ENCODE measurements at places on chromosomes 13 and 19. TPM values are rescaled to one million over a fixed set of nuclear protein-coding genes. Genes with fewer than 3 reads are reported as not detected.
A peak's percentile ranks its signal among the peaks of the same experiment; 100 is the strongest.

DNA sequence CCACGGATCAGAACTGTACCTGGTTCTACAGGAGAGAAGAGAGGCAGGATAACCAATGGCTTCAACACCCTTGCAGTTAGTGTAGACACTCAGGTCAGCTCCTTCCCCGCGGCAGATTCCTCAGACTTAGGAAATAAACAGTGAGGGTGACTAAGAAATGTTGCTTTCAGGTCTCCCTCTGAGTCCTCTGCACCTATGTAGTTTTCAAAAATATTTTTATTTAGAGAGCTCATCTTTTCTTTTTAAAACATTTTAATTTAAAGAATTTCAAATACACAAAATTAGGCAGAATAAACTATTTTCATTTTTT lies 195.2 kb downstream of the KLF12 start:
- no peak for DNase-seq

GRCh38 chr13:101795460-101795859 lies 343.0 kb downstream of the ITGBL1 start:
- no peak for DNase-seq

- no peak for DNase-seq
Observed at GRCh38 chr19:30227661-30228112, 144.5 kb upstream of the ZNF536 start.

DNA sequence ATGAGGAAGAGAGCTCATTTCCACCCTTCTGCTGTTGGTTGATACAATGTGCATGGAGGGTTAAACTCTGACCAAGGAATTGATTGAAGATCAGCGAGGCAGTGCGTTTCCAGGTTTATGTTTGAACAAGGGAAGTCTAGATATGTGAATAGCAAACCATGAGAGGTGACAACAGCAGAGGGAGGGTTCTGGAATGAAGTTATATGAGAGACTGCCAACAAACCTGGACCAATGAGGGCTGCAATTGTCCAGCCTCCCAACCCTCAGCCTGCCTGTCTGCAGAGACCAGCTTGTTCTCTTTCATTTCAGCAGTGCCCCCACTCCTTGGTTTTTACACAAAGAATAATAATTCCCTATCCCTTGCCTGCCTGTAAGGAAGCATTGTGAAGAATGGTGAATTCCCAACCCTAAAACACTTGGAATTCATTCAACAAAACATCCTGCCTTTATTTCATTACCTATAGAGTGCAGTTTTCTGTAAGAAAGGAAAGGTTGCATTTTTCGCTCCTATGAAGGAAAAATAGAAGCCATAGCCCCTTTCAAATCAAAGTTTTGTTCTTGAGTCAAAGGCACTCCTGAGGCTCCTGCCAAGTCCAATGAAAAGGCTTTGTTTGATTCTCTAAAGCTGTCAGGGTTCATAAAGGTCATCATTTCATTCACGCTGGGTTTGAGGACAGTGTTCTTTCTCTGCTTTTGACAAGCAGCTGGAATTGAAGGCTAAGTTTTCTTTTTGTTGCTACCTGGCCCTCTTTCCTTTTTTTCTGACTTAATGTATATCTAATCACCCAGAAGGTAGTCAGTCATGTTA lies 53.6 kb upstream of the ABCC4 start:
- no peak for DNase-seq

DNA sequence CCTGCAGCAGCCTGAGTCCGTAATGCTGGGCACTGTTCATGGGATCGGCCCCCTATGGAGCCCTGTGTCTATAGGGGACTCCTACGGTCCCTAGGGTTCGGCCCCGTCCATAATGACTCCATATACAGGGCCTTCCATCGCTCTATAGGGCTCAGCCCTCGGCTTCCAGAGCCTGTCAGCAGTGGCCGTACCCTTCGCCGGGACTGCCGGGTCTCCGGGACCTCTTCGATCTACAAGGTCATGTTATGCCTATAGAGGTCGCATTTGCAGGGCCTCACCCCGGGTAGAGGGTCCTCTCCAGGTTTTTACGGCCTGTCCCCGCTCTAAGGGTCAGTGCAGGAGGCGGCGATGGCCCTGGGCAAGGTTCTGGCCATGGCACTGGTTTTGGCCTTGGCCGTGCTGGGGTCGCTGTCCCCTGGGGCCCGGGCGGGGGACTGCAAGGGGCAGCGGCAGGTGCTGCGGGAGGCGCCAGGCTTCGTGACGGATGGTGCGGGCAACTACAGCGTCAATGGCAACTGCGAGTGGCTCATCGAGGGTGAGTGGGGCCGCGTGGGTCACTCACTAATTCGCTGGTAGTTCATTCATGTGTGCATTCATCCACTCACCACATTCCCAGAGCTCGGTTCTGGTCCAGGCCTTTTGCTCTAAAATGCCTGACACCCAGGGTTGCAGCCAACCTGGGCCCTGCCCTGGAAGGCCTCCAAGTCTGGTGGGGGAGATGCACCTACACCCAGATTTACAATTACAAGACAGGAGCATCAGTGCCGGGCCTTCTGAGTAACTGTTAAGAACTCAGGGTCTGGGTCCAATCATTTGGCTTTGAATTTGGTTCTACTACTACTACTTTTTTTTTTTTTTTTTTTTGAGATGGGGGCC lies 699 bp downstream of the MEGF8 start:
- no peak for DNase-seq

DNA sequence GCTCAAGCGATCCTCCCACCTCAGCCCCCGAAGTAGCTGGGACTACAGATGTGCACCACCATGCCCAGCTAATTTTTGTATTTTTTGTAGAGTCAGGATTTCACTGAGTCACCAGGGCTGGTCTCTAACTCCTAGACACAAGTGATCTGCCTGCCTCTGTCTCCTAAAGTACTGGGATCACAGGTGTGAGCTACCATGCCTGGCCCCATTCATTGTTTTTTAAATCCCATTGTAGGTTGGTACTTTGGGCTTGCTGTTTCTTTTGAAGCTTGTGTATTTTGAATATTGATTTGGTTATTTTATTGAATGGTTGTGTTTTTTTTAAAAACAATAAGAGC lies 26.7 kb downstream of the ZMYM2 start:
- no peak for DNase-seq

- DNase-seq, result no peak
Observed at GRCh38 chr13:95185851-95186250, 115.4 kb downstream of the ABCC4 start.

DNA sequence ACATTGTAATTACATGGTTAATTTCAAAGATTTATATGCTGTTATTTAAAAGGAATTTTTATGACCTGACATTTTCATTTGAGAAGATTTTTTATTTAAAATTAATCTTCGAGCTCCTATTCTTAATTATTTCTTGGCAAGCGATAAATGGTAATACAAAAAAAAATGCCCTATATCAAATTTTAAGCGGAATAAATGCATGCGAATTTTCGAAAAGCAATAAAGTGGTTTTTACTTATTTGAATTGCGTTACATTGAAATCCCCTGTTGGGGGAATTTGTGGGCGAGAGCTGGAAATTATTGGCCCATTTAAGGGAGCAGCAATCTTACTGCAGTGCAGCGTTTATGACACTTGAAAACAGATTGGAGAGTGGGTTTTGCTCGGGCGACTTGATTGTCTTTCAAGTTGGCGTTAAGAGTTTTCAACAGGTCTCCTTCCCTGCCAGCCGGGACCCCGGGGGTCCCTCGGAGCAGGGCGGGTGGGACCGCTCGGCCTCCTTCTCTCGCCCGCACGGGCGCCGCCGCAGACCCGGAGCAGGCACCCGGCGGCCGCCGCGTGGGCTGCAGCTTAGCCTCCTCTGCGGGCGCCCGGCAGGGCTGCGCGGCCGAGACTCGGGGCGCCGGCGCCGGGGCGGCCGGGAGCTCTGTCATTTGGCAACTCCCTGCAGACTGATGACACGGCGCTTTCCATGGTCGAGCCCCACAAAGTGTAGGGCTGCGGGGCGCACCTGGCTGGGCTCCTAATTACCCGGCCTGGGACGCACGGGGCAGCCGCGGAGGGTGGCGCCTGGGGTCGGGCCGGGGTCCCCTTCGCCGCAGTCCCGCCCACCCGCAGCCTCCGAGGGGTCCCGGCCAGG lies 255.1 kb upstream of the SOX21 start:
- DNase-seq, result no peak

DNA sequence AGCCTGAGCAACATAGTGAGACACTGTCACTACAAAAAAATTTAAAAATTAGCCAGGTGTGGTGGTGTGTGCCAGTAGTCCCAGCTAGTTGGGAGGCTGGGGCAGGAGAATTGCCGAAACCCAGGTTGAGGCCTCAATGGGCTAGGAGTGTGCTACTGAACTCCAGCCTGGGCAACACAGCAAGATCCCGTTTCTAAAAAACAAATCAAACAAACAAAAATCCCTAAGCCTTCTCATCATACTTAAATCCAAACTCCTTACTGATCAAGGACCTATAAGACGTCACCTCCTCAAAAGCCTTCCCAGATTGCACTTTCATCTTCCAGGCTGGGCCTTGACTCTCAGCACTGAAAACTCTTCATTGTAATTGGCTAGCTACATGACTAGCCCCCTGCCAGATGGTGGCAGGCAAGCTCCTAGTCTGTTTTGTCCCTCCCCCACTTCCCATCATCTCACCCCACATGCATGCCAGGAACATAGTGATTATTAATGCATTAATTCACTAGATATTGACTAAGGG lies 17.5 kb upstream of the NANOS3 start:
- peak; percentile 55 for DNase-seq

- DNase-seq, result no peak
Observed at GRCh38 chr19:46009530-46010510, 13.0 kb downstream of the PGLYRP1 start.

GRCh38 chr13:49563516-49563915 lies 21.8 kb downstream of the RCBTB1 start:
- no peak for DNase-seq

- peak; percentile 30 for DNase-seq
Observed at GRCh38 chr13:26971990-26972887, 199.4 kb downstream of the USP12 start.

- peak; percentile 26 for DNase-seq
Observed at GRCh38 chr13:83372786-83373185, 509.5 kb downstream of the SLITRK1 start.

Gene MUC16
- total RNA-seq, result not detected

Gene A1BG
- total RNA-seq, result 10.4 TPM

Gene WDR87
- total RNA-seq, result not detected

Gene C19orf85
- total RNA-seq, result not detected

Gene TRMT1
- total RNA-seq, result 37.7 TPM

Gene CERS4
- 5.2 TPM for total RNA-seq

Gene CKM
- not detected for total RNA-seq

Gene IFNL1
- not detected for total RNA-seq

Measured in foreskin keratinocyte (primary cell).